Left renal cortex interstitium (tissue), 4 donors: ENCODE measurements at places on chromosomes 2 and 18. TPM values are rescaled to one million over a fixed set of nuclear protein-coding genes. Genes with fewer than 3 reads are reported as not detected.

- DNase-seq = no peak
Measured at GRCh38 chr2:4884117-4884571, 808.0 kb upstream of the SOX11 start.

The ADRA2B gene
- polyA plus RNA-seq = 5.1 TPM

- DNase-seq = no peak
Measured at GRCh38 chr2:228629251-228629650, 447.8 kb upstream of the SPHKAP start.

DNA sequence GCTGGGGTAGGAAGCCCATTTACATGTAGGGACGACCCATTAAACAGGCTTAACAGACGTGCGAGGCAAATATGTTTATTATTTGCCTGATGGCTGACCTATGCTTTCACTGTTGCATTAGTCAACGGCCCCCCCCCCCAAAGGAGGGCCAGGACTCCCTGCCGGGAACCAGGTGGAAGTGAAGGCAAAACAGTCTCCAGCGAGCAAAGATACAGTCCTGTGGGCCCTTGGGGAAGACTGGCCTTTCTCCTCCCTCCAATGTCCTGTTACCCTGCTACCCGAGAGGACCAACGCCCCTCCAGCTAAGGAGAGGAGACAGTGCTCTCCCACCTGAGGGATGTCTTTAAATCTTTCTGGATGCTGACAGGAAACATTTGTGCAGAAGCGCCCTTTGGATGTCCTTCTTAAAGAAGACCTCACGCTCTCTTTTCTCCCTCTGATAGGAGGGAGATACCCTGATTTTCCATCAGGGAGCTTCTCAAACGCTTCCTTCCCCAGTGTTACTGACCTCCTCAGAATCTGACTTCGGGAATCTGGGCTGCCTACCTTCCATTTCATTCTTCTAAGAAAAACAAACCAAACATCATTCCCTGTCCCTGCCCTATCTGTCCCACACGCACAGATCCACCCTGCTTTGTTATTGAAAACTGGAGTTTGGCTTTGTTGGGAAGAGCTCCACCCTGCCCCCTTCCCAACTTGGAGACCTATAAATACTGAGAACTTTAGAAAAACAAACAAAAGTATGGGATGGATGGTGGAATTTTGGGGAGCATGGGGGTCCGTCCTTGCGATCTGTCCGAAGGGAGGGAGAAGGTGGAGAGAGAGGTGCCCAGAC, 135.9 kb upstream of the SIX3 start:
- DNase-seq = no peak

DNA sequence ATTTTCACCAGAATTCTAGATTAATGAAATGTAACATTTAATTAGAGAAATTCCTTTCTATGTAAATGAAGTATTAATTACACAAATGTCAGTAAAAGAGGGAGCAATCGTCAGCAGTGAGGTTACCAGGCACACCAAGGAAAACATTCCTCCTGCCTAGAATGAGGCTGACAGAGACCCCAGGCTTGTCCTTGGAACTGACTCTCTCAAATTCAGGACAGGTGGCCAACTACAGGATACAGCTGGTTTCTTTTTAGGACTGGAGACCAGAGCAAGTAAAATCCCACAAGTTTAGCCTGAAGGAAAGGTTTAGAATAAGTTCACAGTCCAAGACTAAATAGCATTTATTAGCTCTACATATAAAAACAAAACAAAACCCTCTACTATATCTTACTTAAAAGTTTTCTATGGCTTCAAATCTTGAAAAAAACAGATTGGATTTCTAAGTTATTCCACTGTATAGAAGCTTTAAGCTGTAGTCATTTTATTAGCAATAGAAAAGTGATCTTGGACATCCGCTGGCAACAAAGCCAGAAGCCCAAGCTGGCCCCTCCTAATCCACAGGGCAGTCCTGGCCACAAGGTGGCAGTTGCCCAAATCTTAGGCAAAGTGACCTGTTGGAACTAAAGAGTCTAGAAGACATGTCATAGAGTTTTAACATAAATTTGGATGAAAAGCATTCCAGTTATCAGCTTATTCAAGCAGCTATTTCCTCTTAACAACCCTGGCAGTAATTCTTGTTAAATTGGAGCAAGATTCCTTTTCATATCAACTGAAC, 81.0 kb downstream of the SP3 start:
- no peak for DNase-seq

DNA sequence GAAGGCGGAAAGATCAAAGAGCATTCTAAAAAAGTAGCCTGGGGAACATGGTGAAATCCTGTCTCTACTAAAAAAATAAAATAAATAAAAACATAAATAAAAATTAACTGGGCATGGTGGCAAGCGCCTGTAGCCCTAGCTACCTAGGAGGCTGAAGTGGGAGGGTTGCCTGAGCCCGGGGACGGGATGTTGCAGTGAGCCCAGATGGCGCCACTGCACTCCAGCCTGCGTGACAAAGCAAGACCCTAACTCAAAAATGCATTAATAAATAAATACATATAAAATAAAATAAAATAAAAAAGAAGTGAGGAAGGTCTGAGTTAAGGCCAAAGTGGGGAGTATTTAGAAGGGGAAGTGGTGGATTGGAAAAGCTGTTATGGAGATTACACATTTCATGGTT, 1.3 kb upstream of the PSMD14 start:
- DNase-seq = no peak

- DNase-seq = no peak
Measured at GRCh38 chr18:73038336-73038735, 170.5 kb upstream of the NETO1 start.

The UPP2 gene
- polyA plus RNA-seq = 10.9 TPM

GRCh38 chr18:76264198-76264875, 230.7 kb downstream of the ZNF516 start:
- DNase-seq = no peak

The CHST9 gene
- polyA plus RNA-seq = 3.7 TPM

The ABHD3 gene
- polyA plus RNA-seq = 20.6 TPM
